GM18507 (cell line): ENCODE measurements at places on chromosomes 12 and 14.

- DNase-seq: no peak
Measured at GRCh38 chr14:102594514-102595175, 2.2 kb downstream of the RCOR1 start.

DNA sequence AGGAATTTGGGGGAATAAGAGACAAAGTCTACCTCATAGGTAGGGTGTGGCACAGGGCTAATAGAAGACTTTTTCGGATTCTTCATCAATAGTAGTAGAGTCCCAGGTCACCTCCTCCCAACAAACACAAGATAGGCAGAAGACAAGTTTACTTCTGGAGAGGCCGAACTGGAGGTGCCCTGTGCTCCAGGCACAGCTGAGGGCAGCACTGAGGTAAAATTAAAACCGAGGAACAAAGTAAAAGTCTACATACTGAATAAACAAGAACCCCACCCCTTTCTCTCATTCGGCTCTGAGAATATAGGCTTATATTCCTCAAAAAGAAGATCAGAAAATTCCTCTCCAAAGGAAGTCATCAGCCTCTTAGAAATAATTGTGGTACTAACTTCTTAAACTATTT, 161.5 kb downstream of the SEC23A start:
- DNase-seq: no peak

GRCh38 chr14:72495668-72496067, 398.2 kb downstream of the DPF3 start:
- DNase-seq: no peak

GRCh38 chr12:7162691-7163114, 26.8 kb upstream of the PEX5 start:
- DNase-seq: no peak

GRCh38 chr12:51172515-51173431, at the start of gene TFCP2:
TFCP2 (minus strand) TSS chr12:51173135; CDS start chr12:51172422, 713 bp downstream.
- peak; percentile 90 for DNase-seq

- DNase-seq: no peak
Measured at GRCh38 chr14:57319636-57320192, 50.9 kb downstream of the AP5M1 start.

DNA sequence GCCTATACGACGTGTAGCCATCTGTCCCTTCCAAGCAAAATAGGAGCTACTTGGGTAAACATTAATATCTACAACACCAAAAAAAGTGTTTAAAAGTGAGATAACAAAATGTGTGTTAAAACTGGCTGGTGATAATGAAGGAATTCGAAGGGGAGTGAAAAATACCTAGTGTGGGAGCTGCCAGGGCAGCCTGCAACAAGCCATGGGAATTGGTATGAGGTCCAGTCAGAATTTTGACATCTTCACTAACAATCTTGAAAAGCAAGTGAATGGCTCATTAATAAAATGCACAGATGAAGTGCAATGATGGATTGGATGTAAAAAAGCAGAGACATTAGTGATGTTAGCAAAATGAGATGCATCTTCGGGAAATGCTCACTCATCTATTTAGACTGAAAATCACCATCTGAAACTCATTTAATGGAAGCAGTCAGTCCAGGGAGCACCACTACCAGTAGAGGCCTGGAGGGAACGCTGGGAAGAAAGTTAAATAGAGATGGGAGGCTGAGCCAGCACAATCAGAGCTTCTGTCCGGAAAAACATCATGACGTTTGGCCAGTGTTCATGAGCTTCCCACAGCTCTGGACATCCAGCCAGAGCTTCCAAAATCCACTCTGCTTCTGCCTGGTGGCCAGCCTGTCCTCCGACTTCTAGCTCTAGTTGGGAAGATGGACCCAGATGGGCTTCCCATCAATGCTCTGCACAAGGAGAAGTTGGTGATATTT, 405.0 kb upstream of the TMTC1 start:
- no peak for DNase-seq

- no peak for DNase-seq
Measured at GRCh38 chr12:113815031-113815430, 151.1 kb downstream of the RBM19 start.

DNA sequence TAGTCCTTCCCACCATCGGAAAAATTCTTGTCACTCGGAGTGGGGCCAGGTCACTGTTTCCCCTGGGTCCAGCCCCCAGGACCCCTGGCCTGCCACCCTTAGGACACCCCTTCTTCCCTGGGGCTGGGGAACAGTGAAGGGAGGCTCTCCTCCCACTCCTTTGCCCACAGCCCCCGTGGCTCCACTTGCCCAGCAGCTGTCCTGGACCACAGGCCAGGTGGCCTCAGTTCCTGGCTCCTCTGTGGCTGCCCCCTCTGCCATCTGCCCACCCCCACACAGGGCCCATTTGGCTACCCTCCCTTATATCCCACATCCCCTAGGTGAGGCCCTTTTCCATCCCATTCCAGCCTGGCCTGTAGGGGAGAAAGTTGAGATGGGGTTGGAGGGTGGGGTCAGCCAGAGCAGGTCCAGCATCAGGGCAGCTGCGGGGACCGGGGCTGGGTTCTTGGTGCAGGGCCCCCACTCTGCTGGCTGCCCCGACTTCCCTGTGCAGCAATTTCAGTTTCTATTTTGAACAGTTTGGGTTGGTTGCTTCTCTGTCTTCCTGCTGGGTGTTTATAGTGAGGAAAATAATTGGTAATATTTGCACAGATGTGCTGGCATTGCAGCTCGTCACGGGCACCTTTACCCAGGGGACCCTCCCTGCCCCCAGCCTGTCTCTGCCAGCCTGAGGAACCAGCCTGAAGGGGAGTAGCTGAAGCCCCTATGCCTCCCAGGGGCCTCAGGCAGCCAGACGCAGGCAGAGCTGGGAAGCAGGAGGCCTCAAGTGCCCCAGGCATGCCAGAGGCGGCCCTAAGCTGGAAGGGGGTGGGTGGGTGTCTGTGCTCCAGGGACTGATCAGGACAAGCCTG, 23.4 kb downstream of the SYNDIG1L start:
- no peak for DNase-seq

- DNase-seq: no peak
Measured at GRCh38 chr14:54702014-54702491, 135.1 kb downstream of the SAMD4A start.

GRCh38 chr12:18888047-18888446, 150.1 kb downstream of the CAPZA3 start:
- DNase-seq: no peak

DNA sequence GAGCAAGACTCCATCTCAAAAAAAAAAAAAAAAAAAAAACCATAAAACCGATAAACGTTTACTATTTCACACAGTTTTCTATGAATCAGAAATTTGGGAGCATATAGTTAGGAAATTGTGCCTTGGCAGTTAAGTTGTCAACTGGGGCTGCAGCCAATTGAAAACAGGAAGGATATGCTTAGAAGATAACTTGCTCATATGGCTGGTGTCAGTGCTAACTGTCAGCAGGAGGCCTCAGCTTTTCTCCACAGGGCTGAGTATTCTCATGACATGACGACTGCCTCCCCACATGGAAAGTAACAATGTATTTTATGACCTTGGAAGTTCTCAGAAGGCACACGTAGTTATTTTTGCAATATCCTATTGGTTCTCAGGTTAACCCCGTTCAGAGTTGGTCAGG, 29.6 kb upstream of the OR5AU1 start:
- DNase-seq: no peak

GRCh38 chr14:104356738-104357688, 218.6 kb downstream of the KIF26A start:
- no peak for DNase-seq

GRCh38 chr12:26704684-26705460, 128.1 kb downstream of the ITPR2 start:
- no peak for DNase-seq

- no peak for DNase-seq
Measured at GRCh38 chr14:68249661-68250451, 430.3 kb downstream of the RAD51B start.

DNA sequence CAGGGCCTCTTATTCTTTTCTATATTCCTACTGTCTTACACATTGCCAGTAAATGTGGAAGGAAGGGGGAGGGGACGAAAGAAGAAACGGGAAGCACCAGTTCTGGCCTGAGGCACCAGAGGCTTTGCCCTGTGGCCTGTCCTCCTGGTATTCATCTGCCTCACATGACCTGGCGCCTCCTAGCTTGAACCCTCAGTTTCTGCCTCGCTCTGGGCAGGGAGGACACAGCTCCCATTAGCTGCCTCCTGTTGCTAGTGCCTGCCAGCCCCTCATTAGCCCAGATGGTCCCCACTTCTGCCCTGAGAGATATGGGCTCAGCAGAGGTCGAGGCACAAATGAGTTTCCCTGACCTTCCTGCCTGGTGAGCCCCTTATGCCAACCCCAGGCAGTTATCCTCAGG, 3.0 kb upstream of the PLEKHG6 start:
- DNase-seq: no peak

DNA sequence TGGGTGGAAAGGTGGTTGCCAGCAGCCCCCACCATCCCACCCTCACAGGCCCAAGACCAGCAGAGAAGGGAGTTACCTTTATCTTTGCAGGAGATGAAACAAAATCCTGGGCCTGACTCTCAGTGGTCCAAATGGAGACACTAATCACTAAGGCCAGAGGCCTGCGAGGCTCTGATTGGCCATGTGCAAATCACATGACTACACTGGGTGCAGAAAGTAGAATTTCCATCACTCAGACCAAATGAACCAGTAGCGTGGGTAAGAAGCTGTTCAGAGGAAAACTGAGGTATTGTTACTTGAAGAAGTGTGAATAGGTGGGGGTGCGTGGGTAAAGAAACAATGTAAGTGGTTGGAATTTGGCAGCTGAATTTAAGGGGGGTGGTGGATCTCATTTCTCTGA, 20.2 kb upstream of the PPP1CC start:
- no peak for DNase-seq

- no peak for DNase-seq
Measured at GRCh38 chr12:116090516-116090915, 187.0 kb downstream of the MED13L start.

DNA sequence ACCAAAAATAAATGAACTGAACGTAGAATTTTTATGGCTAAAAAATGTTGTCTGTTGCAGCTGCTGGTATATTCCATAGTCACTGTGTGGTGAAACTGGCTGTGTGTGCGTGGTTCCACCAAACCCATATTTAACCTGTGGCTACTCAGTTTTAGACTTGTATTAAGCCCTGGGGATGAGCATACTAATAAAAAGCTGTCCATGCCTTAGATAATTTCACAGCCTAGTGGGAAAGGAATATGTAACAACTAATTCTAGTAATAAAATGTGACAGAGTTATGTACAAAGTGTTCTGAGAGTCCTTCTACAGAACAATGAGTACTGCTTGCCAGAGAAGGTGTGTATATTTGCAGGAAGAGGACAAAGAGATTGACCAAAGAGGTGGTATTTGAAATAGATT, 125.5 kb downstream of the TMTC3 start:
- no peak for DNase-seq

DNA sequence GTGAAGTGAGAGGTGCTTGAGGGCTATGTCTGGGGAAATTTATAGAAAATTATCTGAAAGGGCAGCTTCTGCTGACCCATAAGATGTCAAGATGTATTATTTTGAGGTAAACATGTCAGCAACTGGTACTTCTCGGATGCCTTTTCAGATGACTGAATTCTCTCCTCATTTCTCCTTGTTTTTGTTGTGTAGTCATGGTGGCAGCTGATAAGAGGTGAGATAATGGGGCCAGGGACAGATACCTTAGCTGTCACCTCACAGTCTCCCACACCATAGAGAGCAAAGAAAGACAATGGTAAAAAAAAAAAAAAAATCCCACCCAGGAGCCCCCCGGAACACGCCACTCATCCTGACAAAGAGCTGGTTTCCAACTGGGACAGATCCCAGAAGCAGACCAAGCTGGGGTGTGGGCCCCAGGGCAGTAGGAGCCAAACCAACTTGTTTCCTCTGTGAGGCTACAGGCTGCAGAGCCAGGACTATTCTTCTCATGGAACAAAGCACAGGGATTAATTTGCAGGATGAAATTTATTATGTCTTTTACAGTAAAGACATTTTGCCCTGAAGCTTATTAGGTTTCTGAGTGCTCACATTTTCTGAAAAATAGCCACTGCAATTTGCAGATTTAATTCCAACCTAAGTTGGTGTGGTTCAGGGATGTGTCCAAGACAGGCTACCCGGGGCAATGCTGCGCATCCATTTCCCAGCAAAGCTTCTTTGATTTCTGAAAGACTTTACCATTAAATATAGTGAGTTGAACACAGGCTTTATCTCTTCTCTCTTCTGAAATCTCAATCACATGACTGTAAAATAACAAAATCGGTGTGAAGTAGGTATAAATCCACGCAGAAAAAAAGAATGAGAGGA, 52.2 kb downstream of the NDUFA12 start:
- no peak for DNase-seq

GRCh38 chr12:53766881-53767280, 15.1 kb upstream of the CISTR start:
- no peak for DNase-seq

GRCh38 chr14:34665785-34666435, 36.0 kb upstream of the SNX6 start:
- no peak for DNase-seq

DNA sequence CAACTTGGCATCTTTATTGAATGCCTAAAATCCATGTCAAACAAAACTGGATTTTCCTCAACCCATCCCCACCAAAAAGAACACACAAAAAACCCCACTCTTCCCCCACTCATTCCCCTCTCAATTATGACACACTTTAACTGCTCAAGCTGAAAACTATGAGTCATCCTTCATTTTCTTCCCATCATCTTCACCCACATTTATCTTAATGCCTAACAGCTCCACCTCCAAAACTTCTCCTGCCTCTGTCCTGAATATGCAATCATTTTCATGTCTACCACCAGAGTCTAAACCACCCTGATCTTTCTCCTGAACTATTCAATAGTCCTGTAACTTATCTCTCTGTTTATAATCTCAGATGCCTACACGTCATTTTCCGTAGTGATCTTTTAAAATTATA, 239.7 kb downstream of the BCAT1 start:
- DNase-seq: no peak

GRCh38 chr14:82230748-82231147, 697.1 kb upstream of the SEL1L start:
- no peak for DNase-seq

DNA sequence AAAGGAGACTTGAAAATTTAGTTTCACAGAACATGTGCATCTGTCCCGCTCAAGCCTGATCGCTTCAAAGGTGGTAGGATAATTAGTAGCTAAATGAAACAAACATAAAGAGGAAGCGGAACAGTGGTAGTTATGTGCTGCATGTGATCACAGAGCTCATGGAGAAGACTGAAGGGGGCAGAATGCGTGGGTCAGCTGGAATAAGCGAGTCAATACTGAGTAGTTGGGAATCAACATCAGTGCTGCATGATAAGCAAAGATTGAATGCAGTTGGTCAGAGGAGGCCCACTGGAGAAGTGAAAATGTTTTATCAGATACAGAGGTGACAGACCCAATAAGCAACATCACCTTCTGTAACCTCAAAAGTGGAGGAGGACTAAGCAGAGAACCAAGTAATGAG, 95.1 kb upstream of the RFX4 start:
- no peak for DNase-seq

GRCh38 chr14:38285962-38286361, 30.1 kb upstream of the CLEC14A start:
- DNase-seq: no peak

- no peak for DNase-seq
Measured at GRCh38 chr14:47186486-47186885, 488.9 kb downstream of the MDGA2 start.
